ENCODE measurements at places on chromosomes 4 and X.

DNA sequence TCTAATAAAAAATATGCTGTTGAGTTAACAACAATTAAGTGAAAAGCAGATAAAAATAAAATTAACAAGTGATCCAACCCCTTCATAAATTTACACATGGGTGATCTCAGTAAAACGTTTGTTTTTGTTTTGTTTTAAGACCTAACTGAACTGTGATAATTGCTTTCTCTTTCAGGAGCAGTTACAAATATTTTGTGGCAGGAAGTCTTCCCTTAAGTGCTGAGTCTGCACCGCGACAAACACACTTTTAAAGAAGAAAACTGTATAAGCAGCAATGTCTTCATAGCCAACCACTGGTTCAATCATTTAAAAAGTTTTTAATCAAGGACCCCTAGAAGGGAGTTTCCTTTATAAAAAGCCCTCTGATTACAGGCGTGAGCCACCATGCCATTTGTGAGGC is 53.7 kb upstream of the NFKB1 start:
- no peak for DNase-seq

- no peak for DNase-seq
These were observed 180.0 kb upstream of the GIMD1 start for GRCh38 chr4:106548446-106549044.

DNA sequence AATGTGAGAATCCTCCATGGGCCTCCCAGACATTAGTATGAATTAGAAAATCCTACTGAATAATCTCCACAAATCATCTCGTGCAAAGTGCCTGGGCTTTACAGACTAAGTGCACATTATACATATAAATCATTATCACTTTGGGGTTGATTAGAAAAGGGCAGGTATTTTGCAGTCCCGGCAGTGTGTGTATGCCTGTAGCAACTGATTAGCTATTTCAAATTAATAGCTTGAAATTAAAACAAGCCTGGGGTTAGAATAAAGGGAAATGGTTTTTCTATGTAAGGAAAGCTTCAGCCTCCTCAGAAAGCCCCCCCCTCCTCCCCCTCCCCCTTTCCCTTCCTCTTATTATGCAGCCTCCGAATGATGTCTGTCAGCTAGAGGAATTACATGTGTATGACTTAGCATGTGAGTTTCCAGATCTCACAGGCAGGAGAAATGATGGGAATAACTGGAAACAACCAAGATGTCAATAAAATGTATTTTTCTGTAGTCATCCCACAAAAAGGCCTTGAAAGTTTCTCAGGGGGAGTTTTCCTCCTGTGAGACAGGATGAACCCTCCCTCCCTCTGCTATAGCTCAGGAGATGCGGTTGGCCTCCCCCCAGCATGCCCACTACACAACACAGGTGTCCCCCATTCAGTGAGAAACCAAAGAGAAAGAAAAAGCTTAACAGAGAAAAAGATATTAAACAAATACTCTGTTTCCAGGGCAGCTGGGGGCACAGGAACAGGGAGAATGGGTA is 41.2 kb upstream of the RASGEF1B start:
- DNase-seq = peak; percentile 25

- DNase-seq = no peak
These were observed 58.6 kb downstream of the MAGEA10 start for GRCh38 chrX:152079768-152080167.

- DNase-seq = no peak
These were observed 5.8 kb upstream of the DMP1 start for GRCh38 chr4:87644286-87644685.

- DNase-seq = no peak
These were observed 221.6 kb upstream of the SPANXN4 start for GRCh38 chrX:142804085-142804484.

- no peak for DNase-seq
These were observed 45.3 kb downstream of the EVC start for GRCh38 chr4:5756271-5756670.

GRCh38 chr4:180280076-180280475 is 1963.1 kb upstream of the TENM3 start:
- no peak for DNase-seq

GRCh38 chrX:95505721-95506120 is 1178.9 kb upstream of the DIAPH2 start:
- no peak for DNase-seq

DNA sequence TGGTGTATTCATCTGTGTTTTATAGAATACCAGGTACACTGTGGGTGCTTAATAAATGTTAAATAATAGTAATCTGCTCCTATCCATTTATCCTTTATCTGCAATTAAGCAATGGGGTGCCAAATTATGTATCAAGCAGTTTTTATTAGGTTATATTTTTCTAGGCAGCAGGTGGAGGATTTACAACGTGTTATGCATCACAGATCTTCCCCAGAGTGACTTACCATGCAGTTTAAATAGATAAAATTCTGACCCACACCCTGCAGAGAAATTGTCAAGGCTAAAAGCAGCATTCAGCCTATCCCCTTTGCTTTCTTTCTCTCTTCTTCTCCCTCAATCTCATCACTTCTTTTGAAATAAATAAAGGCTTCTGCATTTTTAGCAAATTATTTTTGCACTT is 306.4 kb downstream of the CXXC4 start:
- DNase-seq = peak; percentile 14

- DNase-seq = no peak
These were observed 81.8 kb downstream of the MID1IP1 start for GRCh38 chrX:38882894-38883626.

DNA sequence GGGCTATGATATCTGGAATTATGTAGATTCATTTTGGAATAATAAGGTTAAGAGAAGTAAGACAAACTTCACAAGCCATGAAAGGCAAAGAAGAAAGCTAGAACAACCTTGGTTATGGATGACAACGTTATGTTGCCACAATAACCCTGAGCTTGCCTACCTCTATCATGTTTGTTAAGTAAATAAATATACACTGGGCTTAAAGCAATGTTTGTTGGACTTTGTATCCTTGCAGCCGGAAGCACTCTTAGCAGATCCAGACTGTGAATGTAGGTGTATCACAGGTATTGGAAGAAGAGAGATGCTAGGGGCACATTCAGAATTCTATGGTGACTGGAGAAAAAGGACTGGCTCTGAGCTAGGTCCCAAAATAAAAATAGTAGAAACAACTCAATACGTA is 214.4 kb downstream of the HS3ST1 start:
- no peak for DNase-seq

DNA sequence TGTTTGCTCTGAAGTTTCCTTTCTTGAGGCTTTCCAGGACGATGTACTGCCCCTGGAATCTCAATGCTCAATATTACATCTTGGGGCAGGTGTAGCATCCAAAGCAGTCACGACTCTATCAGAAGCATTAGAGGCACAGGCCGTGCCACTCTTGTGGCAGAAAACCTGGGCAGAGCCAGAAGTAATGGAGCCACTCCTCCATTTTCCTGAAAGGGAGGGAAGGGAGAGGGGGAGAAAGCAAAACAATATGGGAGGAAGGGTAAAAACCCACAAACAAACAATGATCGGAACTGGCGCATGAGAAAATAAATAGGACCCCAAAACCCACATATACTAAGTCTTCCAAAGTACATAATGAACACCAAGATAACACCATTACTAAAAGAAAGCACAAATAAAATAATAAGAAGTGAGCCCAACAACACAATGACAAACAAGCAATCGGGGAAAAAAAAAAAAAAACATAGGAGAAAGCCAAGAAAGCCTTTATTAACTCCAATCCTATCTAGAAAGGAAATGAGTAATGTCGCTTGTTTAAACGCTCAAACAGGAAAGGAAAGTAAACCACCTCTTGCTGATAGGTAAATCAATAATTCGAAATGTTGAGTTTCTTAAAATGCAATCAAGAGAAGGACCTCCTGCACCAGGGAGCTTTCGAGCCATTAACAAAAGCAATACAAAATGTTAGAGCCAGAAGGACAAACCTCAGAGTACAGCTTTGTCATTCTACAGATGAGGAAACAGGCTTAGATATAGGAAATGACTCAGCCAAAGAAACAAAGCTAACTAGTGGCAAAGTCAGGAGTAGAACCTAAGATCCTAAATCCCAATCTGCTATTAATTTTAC is 117.4 kb downstream of the ATRX start:
- no peak for DNase-seq

DNA sequence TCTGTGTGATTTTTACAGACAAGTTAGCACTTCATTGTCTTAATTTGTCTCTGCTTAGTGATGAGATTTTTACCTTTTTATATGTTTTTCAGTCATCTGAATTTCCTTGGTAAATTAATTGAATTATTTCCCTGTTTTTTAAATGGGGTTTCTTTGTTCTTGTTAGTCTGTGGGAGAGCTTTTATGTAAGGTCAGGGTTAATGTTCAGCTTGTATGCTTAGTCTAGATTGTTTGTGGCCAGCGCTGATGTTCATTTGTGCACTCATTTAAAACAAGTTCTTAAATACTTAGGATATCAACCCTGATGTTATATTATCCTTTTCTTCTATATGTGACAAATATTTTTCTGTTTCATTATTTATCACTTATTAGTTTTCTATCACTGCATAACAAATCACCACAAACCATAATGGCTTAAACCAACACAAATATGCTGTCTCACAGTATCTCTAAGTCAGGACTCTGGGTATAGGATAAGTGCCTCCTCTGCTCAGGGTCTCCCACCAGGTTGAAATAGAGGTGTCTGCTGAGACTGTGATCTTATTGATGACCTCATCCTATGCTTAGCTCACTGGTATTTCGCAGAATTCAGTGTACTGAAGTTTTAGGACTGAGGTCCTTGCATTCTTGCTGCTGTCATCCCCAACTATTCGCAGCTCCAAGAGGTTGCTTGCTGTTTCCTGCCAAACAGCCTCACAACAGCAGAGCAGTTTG is 53.2 kb downstream of the ATP10D start:
- DNase-seq = no peak

- peak; percentile 77 for DNase-seq
These were observed 518 bp upstream of the CNKSR2 start for GRCh38 chrX:21373637-21374162.

DNA sequence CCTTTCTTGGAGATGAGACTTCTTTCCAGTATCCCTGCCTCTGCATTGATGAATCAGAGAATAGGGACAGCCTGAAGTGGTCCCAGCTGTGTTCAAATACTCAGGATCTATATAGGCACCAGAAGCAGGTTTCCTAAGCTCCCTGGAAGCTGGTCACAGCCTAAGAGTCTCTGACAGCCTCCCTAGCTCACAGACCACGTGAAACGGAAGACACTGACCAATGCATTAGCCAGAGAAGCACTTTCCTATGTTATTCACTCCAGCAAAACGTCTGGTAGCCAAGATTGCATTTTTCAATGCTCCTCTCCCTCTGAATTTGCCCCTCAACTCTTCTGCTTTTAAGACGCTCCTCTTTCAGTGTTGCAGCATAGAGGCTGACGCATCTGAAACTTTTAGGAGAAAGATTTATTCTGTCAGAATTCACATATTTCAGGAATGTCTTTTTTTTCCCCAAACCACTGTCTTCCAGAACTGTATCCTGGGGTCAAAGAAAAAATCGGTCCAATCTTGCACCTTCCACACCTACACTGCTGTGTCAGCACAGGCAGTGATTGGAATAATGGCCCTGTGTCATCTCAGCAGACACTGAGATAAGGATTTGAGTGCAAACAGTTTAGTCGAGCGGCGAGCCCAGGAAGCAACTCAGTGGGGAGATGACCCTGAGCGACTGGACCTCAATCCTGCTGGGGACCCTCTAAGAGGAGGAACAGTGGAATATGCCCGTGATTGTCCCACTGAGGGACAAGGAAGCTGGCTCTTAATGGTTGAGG is 109.4 kb downstream of the SMIM20 start:
- peak; percentile 31 for DNase-seq

- DNase-seq = no peak
These were observed 7.3 kb downstream of the DCUN1D4 start for GRCh38 chr4:51850294-51850693.

- DNase-seq = no peak
These were observed 164.0 kb downstream of the PRKX start for GRCh38 chrX:3549411-3549911.

GRCh38 chrX:40878766-40879165 is 143.4 kb upstream of the MED14 start:
- no peak for DNase-seq

GRCh38 chr4:3530051-3530450 is 2.2 kb downstream of the LRPAP1 start:
- DNase-seq = no peak

Measured in NCI-H146 (cell line).